Effector memory CD4-positive, alpha-beta T cell (primary cell): ENCODE measurements at places on chromosomes 4 and X.

- no peaks in the 10 kb centered on the region for H3K27me3 ChIP-seq
- no peak overlapping the region for H3K4me3 ChIP-seq
- DNase-seq = no peak
- no peaks in the 10 kb centered on the region for H3K36me3 ChIP-seq
Measured at GRCh38 chr4:16290681-16291420, 64.6 kb upstream of the TAPT1 start.

DNA sequence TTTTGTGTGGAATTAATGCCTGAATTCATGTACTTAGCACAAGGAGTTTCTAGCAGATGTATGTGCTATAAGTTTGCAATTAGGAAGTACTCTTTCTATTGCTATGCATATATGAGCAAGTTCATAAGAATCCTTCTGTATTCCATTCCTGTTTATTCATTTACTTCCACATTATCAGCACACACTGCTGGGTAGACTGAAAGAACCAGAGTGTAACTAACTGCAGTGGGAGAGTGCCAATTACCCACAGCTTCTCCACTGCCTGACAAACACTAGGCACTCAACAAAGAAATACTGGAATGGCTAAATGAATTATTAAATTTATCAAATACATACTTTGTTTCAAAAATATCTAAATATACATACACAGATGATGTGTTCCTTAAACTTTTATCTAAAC, 219.6 kb downstream of the CAMK2D start:
- no peaks in the 10 kb centered on the region for H3K36me3 ChIP-seq
- DNase-seq = no peak
- no peaks in the 10 kb centered on the region for H3K27me3 ChIP-seq
- H3K4me1 ChIP-seq = no peaks in the 10 kb centered on the region
- H3K4me3 ChIP-seq = no peak overlapping the region
- H3K27ac ChIP-seq = no peak overlapping the region

DNA sequence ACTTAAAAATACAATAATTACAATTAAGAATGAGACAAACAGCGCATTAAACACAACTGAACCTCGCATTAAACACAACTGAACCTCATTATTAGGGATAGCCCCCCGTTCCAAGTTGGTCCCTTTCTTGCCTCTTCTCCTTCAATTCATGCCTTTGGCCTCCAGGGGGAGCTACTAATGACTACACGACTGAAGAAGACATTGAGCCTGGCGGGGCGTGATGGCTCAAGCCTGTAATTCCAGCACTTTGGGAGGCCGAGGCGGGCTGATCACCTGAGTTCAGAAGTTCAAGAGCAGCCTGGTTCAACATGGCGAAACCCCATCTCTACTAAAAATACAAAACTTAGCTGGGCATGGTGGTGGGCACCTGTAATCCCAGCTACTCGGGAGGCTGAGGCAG, 56.4 kb upstream of the NWD2 start:
- no peak overlapping the region for H3K27ac ChIP-seq
- H3K4me3 ChIP-seq = no peak overlapping the region
- no peaks in the 10 kb centered on the region for H3K27me3 ChIP-seq
- H3K36me3 ChIP-seq = no peaks in the 10 kb centered on the region

- H3K27ac ChIP-seq = no peak overlapping the region
- no peaks in the 10 kb centered on the region for H3K27me3 ChIP-seq
- H3K36me3 ChIP-seq = no peaks in the 10 kb centered on the region
- no peak overlapping the region for H3K4me3 ChIP-seq
- no peaks in the 10 kb centered on the region for H3K4me1 ChIP-seq
- DNase-seq = no peak
Measured at GRCh38 chr4:100933628-100934027, 413.7 kb downstream of the PPP3CA start.
